ENCODE measurements at places on chromosomes 11 and 22. TPM values are rescaled to one million over a fixed set of nuclear protein-coding genes. Genes with fewer than 3 reads are reported as not detected.

DNA sequence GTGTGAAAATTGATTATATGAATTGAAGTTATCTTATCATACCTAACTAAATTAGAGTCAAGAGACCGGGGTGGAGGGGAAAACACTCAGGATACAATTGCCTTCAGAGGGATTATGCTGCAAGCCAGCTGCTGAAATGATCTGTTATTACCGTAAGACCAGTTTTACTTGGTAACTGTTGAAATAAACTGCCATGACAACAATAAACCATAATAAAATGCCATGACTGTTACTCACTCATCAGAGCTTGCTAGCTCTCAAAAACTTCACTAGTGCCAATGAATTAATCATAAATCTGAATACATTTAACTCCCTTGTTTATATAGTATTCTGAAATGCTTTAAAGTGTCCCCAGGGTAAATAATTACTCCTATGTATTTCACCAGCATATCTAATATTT, 68.2 kb downstream of the CASP12 start:
- no peak for DNase-seq

DNA sequence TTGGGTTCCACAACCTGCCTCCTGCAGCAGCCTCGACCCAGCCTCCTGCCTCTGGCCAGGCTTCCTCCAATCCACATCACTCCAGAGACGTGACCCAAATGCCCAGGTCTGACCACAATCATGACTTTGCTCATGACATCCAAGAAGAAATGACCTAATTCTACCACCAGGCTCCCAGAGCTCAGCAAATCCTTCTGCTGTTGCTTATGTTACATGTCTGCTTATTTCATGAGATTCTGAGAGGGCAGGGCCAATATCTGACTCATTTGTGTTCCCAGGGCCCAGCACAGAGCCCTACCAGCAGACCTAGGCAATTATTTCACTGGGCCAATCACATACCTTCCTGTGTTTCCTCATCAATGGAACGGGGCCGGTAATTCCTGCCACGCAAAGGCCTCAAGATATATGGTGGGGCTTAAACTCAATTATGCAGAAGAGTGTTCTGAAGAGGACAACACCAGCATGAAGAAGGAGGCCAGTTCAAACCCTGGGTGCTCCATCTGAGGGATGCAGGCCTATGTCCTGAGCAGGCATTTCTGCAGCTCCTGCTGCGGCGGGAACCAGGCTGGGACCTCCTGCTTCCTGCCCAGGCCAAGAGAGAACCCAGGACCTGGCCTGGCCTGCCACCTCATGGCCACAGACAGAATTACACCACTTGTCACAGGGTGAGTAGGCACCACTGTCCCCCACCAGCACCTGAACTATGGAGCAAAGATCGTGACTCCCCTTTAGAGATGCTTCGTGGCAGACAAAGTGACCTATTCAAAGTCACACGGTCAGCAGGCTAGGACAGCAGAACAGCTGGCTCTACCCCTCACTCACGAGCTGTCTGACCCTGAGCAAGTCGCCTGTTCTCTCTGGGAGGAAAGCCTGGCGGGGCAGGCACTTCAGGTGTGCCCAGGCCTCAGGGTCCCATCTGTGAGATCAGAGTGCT, 5.9 kb downstream of the CENPM start:
- DNase-seq, result peak; percentile 88

GRCh38 chr11:95923439-95923727, 524 bp downstream of the MTMR2 start:
- DNase-seq, result no peak

DNA sequence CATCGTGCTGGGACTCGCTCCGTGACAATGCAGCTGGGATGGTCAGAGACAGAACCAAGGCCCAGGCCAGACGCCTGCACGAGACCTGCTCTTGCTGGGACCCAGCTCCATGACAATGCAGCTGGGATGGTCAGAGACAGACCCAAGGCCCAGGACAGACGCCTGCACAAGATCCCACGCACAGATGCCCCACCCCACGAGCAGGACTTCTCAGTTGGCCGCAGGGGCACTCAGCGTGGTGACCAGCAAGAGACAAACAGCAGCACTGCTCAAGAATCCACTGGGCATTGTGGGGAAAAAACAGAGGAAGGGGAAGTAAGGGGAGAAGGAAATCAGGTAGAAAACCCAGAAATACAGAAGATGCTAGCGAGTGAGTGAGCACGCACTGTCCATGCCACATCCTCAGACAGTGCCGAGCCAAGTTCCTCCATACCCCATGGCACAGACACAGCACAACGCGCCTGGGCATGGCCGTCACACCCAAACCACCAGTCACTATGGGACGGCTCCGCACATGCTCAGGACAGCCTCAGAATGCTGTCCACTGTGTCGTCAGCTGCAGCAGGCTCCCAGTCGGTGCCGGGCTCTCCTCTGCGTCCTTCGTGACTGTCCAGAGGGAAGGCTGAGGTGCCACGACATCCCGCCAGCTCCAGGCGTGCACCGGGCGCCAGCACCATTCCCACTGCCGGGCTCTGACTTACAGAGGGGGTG, 44.5 kb downstream of the BRD1 start:
- DNase-seq, result no peak

The KRTAP5-2 gene
- not detected for total RNA-seq

DNA sequence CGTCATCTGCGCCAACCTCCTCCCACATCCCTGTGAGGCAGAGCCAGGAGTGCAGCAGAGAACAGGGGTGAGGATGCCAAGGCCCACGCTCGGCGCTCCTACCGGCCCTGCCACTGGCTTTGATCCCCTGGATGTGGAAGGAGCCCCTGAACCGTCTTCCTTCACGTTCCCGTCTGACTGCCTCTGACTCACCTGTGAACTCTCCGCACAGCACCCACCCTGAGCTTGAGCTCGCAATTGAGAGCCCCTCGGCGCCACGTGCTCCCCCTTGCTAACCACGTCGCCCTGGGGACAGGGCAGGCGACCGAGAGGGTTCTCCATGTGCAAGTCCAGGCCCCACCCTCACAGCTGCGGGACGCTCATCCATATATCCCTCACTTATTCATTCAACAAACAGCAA, 645.3 kb downstream of the BRD1 start:
- DNase-seq, result no peak

DNA sequence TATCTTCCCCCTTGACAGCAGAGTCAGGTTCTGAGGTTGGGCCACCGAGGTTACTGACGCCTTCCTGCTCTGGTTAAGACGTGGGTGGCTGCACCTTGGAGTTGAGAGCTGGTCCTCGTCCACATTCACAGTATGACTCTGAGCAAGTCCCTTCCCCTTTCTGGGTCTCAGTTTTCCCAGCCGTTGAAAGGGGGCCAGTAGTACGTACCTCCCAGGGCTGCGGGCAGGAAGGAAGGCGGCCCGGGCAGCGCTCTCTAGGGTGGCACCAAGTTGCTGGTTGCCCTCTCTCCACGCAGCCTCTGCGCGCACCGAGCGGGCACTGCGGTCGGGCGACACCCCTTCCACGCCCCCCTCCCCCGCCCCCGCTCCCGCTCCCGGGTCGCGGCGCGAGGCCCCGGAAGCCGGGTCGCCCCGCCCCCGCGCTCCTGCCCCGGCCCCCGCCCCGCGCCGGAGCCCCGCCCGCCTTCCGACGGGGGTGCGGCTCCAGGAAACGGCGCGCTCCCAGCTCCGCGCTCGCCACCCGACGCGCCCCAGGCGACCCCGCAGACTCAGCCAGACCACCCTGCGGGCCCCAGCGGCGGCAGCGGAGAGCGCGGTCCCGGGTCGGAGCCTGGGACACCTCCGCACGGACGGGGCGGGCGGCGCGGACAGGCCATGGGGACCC, at the start of gene EHBP1L1:
Gene EHBP1L1 (plus strand): TSS at position 486 of the 664 bp plus-strand sequence. CDS start 250 bp downstream, outside the sequence.
- DNase-seq, result no peak

GRCh38 chr11:1834062-1834610, 654 bp upstream of the SYT8 start:
- DNase-seq, result no peak

DNA sequence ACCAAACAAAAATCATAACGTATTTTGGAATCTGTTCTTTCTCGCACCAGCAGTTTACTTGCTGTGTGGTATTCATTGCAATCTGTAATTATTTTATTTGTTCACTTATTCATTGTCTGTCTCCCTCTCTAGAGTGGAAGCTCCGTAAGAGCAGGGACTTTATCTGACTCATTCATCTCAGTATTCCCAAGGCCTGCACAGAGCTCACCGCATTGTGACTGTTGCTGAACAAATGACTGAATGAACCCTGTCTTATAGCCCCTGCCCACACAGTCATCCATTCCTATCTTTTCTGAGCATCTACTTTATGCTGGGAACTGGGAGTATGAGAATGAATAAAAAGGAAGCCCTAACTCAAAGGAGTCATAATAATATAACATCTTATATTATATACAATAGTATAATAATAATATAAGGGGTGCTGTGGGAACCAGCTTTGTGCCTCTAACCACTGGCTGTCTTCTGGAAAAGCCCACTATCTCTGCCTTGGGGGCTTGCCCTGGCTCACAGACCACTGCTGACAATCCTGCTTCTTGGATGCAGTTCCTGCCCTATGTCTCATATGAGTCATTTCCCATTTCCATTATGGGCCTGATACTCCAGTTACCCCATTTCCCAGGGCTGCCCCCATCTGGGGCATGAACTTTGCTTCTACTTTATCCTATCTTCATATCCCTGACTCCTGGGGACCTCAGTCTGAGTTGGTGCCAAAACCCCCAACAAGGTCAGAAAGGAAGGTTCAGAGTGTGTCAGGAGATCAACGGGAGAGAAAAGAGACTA, 11.0 kb downstream of the XRRA1 start:
- peak; percentile 50 for DNase-seq

GRCh38 chr22:30712094-30712493, 17.4 kb downstream of the OSBP2 start:
- DNase-seq, result no peak
